ENCODE measurements at places on chromosomes 16 and 17.

DNA sequence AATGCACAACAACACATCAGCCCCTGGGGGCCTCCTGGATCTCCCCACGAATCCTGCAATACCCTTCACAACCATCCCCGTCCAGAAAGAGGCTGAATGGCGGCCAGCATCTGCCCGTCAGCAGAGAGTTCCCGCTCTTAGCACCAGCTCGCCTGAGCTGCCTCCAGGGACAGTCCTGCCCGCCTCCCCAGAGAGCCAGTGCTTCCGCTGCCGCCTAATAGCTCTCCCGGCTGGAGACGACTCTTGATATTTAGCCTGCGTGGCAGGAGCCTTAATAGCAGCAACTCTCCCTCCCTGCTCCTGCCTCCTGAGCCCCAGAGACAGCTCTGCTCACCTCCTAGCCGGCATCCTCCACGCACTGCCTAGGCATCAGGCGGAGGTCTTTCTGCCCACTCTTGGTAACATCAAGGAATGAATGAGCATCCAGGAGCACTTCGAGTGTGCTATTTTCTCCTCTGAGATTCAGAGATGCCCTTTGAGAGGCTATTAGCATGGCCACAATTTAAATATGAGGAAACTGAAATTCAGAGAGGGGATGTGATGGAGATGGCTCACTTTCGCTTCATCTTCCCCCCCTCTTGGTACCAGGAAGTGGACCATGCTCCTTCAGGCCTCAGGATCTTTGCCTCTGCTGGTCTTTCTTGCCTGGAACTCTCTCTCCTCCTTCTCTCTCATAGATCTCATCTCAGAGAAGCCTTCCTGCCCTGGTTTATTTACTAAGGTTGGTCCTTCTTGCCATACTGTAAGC is 67.9 kb downstream of the RAI1 start:
- DNase-seq = no peak

GRCh38 chr17:78040440-78041385 is 82.2 kb downstream of the TNRC6C start:
- DNase-seq = peak; percentile 30

GRCh38 chr16:58500430-58501241 is 693 bp downstream of the NDRG4 start:
- no peak for DNase-seq

DNA sequence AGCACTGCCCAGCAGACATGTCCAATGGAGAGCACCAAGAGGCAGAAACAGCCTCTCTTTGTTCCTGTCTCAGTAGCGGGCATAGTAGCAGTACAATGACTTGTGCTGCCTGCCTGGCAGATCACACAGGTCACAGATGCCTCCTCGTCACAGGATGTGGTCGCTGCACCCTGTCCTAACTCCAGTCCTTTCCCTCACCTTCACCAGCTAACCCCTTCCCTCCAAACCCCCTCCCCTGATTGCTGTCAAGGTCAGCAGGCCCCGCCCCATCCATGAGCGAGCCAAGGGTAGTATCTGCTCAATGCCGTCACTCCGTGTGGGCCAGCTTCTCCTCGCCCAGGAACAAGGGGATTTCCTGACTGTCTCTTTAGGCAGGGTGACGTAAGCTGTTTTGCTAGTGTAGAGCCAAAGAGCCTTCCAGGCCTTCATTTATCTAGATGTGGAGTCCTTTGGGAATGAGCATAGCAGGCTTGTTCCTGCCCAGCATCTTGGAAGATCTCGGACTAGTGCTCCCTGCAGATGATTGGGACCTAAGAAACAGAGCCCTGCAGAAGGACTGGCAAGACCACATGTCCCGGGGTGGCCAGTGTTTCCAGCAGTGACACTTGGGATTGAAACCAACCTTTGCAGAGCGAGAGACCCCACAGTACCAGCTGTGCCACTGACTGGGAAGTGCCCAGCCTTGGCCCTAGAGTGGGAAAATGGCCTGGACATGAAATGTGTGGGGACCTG is 75.9 kb upstream of the TNRC6C start:
- DNase-seq = no peak
